ENCODE measurements at places on chromosomes 6 and 20.

DNA sequence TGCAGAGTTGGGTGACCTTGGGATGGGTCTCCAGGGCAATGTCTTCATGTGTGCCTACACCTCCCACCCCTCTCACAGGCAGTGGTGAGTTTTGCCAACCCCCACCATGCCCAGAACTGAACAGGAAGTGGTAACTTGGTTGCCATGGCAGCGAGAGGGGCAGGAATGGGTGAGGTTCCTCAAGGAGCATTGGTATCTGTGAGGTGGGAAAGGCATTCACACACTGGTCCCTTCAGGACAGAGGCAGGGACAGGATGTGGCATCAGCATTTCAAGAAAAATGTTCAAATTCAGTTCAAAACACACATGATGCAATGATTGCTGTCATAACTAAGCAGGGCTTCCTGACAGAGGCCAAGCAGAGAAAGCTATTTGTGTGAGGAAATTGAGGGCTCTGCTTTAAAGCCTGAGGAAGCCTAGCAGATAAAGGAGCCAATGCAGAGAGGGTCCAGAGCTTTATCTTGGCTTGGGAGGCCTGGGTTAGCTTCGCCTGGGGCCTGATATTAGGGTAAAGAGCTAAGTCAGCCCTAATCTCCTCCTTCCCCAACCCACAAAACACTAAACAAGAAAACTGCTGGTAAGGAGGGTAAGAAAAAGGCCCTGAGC, 551 bp downstream of the TREML2 start:
- DNase-seq = peak; percentile 98

DNA sequence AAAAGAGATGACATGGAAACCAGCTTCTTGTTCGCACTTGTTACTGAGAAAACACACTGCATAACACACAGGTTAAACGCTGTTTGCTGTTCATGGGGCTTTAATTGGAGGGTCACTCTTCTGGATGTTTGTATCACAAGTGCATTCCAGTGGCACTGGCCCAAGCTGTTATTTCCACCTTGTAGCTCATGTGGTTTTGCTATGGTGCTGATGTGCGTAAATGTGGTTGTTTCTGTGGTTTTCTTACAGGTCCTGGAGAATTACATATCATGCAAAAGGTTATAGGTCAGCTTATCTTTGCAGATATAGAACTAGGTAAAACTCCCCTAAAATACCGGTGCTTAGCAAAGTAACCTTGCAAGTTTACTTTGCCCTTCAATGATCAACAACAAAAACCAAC, 89.3 kb upstream of the AHI1 start:
- DNase-seq = no peak

- no peak for DNase-seq
These were observed 7.9 kb upstream of the PABPC1L start for GRCh38 chr20:44901974-44902373.

- DNase-seq = no peak
These were observed 118.1 kb downstream of the UST start for GRCh38 chr6:148864941-148865340.

DNA sequence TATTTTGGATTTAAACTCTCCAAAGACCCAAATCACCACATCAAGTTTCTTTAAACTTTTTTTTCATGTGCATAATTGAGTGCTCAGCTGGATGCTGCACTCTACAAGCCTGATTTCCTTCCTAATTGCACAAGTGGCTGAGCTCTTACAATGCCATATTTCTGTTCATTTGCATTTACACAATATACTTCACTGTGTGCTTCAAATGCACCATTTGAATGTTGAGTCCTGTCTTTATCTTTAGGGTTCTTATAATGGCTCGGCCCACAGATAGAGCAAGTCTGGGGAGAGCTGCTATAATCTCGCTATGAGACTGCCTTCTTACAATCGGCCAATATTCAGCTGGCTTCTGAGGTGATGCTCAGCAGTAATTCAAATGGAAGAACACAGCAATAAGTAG, 200.6 kb upstream of the MAP3K7 start:
- DNase-seq = no peak

GRCh38 chr20:10521836-10522235, 86.7 kb downstream of the SLX4IP start:
- no peak for DNase-seq

DNA sequence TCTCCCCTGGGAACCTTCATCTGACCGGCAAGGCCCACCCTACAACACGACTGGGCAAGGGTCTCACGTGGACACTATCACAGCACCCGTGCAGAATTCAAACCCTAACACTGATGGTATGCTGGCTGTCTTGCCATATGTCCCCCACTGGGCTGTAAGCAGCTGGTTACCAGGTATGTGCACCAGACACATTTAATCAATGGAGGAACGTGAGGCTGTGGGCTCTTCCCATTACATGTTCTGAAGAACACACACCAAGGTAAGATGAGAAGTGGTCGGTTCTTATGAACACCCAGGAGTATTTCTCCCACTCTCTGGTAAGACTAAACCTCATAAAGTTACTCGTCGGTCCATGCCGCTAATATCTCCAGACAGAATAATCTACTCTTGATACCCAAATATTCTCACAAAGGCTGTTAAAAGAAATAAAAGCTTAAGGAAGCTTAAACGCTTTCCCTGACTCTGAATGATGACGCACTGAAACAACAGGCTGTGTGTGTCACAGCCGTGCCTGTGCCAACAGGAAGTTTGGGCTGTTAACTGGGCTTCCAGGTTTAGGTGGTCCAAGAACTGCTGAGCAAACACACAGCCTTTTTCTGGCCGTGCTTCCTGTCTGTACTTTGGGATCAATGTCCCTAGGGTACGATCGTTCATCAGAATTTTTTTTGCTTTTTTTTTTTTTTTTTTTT, 75.3 kb downstream of the SLC23A2 start:
- DNase-seq = no peak

DNA sequence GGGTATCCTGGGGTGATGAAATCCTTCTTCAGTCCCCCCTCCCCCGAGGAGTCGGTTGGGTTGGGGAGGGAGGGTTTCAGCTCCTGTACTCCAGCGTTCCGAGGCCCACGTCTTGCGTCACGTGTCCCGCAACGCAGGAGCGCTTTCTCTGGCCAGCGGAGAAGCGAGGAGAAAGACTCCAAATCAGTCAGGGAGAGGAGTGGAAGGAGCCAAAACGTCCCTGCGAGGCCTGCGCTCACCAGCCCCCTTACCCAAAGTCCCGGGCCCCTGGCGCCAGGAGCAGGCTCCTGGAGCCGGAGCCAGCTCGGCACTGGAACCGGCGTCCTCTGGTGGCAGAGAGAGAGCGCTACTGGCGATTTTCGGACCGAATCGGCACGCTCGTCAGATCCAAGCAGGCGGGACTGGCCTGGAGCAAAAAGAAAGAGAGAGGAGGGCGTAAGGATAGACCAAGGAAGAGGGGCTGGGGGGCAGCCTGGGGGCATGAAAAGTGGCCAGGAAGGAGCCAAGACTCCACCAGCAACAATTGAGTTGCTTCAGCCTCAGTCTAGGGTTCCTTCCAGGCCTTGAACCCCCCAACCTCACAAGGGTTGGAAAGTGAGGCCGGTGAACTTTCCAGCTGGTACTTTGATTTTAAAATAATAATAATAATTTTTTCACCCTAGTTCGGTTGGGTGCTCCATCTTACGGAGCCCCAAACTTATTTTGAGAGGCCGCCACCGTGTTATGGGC, at the start of gene GNAS:
Gene GNAS, plus strand, starts transcription at position 174 of the 729 bp plus-strand sequence.
- DNase-seq = no peak

Measured in CMK (cell line).